ENCODE measurements at places on chromosomes 13 and 19.

DNA sequence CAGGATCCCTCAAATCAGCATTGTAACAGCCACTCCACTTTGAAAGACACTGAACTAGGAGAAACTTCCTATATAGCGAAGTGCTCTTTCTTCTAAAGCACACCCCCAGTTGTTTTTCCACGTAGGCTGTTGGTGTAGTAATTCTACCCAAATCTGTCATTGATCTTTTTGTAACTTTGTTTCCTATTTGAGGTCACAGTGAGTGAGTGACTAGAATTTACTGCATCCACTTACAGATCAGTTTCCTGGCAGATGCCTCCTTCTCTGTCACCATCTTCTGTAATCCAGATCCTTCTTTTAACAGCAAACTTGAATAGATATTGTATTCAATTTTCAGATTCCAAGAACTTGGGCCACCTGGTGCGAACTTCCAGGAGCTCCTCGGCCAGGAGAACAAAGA is 15.3 kb downstream of the ZAR1L start:
- DNase-seq: no peak

DNA sequence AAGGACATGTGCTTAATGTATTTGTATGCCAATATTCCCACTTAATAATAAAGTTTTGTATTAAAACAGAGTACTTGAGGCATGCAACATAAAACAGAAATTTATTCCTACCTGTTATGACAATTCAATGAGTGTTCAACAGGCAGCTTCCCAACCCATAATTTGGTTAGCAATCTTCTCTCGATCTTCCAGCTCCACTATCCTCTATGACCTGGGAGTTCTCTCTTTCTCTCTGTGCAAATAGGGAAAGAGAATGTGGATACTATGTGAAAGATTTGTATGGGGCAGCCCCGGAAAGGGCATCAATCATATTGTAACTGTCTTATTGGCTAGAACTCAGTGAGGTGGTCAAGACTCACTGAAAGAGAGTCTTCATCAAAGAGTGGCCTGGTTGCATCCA is 644.9 kb upstream of the PCDH20 start:
- DNase-seq: no peak

- DNase-seq: no peak
Observed at GRCh38 chr19:17862711-17863519, 3.2 kb downstream of the RPL18A start.

GRCh38 chr13:51637852-51638215 is 53.6 kb downstream of the WDFY2 start:
- no peak for DNase-seq

DNA sequence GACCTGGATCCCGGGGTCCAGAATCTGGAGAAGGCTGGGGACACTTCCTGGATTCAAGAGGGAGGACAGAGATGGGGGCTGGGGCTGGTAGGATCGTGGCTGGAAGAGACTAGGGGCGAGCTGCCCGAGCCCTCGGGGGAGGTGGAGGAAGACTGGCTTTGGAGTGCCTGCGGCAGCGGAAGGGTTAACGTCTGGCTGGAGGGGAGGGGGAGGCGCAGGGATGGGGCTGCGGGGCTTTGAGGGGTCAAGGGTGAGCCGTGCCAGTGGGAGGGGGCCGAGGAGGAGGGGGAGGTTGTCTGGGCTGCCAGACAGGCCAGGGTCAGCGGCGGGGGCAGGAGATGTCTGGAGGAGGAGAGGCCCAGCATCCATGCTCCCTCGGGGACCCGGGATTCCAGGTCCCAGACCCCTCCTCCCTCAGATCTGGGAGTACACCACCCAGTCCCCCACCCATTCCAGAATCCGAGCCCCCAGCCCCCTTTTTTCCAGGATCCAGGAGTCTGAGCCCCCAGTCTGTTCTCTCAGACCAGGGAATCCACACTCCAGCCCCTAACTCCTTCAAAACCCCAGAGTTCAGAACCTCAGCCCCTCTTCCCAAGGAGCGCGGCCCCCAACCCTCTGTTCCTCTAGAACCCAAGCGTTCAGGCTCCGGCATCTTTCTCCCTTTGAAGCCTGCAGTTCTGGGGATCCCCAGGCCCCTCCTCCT is 3.2 kb upstream of the SPACA6 start:
- DNase-seq: no peak

- DNase-seq: no peak
Observed at GRCh38 chr19:32566246-32566830, 14.7 kb upstream of the PDCD5 start.

DNA sequence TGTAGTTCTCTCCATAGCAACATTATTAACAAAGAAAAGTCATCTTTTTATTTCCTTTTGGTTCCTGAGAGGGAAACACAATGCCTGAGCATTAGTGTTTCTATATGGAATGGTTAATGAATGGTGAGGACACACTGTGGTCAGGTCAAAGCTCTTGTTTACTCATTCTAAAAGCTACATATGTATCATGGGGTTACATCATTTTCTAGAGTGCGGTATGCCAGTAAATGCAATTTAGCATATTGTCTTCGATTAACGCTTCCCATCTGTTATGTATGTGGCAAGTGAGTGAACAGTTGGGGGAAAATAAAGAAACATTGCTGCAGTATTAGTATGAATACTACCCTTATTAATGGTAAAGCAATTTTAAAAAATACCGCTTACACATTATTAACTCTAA is 1152.2 kb upstream of the SPRY2 start:
- no peak for DNase-seq

- DNase-seq: no peak
Observed at GRCh38 chr19:19077103-19077502, 13.3 kb downstream of the SLC25A42 start.

GRCh38 chr19:42529248-42529764 is 1.0 kb upstream of the CEACAM1 start:
- peak; percentile 55 for DNase-seq

- DNase-seq: no peak
Observed at GRCh38 chr13:49421391-49421790, 22.5 kb downstream of the CAB39L start.

- no peak for DNase-seq
Observed at GRCh38 chr19:13060233-13060963, 42.3 kb downstream of the LYL1 start.

- no peak for DNase-seq
Observed at GRCh38 chr13:39597838-39598237, 5.2 kb downstream of the LHFPL6 start.

GRCh38 chr19:45075301-45076028 is 813 bp downstream of the ZNF296 start:
- peak; percentile 82 for DNase-seq

GRCh38 chr13:40518481-40518882 is 148.0 kb downstream of the FOXO1 start:
- peak; percentile 20 for DNase-seq

- no peak for DNase-seq
Observed at GRCh38 chr19:40444825-40445312, 734 bp upstream of the SERTAD3 start.

DNA sequence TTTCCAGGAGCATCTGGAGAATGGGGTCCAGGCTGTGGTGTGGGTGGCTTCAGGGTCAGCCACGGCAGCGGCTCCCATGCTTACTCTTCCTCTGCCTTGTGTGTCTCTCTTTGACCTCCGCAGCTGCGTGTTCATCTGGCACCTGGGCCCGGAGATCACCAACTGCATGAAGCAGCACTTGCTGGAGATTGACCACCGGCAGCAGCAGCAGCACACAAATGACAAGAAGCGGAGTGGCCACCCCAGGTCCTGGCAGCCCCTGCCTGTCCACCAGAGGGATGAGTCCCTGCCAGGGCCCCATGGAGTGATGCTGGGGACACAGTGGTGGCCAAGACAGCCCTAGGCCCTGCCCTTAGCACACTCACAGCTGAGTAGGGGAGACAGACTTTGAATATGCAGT is 18.4 kb upstream of the OVOL3 start:
- DNase-seq: no peak

GRCh38 chr13:66565279-66565678 is 664.9 kb downstream of the PCDH9 start:
- DNase-seq: no peak

DNA sequence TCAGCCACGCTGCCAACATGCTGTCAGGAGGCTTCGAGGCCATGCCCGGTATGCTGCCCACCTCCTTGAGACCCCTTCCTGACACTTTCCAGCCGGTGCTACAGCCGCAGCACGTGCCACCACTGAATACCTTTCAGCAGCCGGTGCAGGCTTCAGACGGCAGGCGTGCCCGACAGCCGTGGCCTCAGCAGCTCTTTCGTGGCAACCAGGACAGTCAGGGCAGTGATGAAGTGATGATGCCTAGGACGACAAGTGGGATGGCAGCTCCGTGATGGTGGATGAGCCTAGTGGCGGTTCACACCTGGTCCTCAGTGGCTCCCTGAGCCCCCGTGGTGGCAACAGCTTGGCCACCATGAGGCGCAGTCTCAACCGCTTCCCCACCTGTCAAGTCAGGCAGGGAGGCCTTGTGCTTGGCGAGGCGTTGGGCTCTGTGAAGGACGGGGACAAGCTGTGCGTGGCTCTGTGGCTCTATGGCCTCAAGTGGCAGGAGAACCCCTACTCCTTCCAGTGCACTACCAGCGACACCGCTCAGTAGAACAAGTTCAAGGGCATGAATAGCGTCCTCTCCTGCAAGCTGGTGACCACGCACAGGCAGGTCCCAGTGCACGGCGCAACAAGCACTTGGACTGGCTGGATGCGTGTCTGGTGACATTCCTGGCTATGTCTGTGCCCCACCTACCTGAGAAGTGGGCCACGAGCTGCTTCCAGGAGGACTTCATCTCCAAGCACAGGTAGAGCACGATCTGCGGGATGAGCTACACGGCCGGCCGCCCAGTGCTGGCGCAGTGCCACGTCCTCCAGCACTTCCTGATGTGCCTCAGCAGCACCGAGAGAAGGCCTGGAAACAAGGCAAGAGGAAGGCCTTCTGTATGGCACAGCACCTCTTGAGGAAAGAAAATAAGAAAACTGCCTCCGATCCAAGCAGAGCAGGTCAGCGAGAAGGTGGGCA is 18.2 kb upstream of the ZNF14 start:
- DNase-seq: no peak

- no peak for DNase-seq
Observed at GRCh38 chr19:35135389-35135909, 590 bp upstream of the LGI4 start.

- DNase-seq: no peak
Observed at GRCh38 chr13:37870489-37870845, 895 bp upstream of the TRPC4 start.

DNA sequence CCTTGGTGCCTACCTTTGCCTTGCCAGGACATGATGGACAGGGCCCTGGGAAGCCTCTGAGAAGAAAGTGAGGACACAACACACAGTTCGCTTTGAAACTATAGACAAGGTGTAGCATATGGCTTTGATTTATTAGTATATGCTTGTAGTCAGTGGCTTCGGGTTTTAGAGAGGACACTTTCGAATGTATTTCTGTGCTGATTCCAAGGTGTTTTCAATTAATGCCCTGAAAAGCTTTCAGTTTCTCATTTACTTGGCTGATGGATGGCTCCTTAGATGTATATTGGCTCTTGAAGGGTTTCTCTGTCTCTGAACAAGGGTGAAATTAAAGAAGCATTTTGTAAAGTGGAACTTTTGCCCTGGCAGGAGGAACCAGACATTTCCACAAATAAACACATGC is 106.9 kb downstream of the POSTN start:
- DNase-seq: no peak

DNA sequence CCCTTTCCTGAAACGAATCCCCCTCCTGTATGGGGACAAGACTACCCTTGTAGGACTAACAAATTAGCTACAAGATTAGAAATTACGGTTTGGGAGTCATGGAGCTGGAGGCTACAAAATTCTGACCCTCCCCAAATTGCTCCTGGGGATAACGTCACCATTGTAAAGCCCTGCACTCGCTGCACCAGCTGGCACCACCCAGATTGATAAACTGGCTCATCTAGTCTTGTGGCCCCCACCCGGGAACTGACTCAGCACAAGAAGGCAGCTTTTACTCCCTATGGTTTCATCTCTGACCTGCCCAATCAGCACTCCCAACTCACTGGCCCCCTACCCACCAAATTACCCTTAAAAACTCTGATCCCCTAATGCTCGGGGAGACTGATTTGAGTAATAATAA is 150.6 kb upstream of the TSC22D1 start:
- peak; percentile 32 for DNase-seq

DNA sequence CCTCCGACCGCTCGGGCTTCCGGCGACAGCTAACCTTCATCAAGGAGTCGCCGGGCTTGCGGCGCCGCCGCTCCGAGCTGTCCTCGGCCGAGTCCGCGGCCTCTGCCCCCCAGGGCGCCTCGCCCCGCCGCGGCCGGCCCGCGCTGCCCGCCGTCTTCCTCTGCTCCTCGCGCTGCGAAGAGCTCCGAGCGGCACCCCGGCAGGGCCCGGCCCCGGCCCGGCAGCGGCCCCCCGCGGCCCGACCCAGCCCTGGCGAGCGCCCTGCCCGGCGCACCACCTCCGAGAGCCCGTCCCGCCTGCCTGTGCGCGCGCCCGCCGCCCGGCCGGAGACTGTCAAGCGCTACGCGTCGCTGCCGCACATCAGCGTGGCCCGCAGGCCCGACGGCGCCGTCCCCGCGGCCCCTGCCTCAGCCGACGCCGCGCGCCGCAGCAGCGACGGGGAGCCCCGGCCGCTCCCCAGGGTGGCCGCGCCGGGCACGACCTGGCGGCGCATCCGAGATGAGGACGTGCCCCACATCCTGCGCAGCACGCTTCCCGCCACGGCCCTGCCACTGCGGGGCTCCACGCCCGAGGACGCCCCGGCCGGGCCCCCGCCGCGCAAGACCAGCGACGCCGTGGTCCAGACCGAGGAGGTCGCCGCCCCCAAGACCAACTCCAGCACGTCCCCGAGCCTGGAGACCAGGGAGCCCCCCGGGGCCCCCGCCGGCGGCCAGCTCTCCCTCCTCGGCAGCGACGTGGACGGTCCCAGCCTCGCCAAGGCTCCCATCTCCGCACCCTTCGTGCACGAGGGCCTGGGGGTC is 9.6 kb downstream of the C19orf25 start:
- DNase-seq: no peak

- no peak for DNase-seq
Observed at GRCh38 chr13:76438050-76438449, 448.2 kb downstream of the KCTD12 start.

DNA sequence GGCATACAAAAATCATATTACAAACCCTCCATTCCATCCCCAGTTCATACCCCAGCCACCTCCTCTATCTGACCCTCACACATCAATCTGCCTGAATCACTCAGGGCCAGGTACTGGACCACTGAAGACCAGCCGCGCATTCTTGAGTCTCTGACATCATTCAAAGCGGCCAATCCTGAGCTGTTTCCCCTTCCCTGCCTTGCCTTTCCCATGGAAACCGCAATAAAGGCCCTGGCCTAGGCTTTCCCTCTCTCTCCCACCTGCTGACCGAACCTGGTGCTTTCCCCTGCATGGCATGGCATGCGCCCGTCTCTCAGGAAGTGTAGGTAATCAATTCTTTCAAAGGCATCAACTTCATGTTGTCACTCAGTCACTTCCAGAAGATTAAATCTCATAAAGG is 17.7 kb upstream of the HIF3A start:
- no peak for DNase-seq

- peak; percentile 24 for DNase-seq
Observed at GRCh38 chr13:94859278-94859691, 146.9 kb upstream of the SOX21 start.

DNA sequence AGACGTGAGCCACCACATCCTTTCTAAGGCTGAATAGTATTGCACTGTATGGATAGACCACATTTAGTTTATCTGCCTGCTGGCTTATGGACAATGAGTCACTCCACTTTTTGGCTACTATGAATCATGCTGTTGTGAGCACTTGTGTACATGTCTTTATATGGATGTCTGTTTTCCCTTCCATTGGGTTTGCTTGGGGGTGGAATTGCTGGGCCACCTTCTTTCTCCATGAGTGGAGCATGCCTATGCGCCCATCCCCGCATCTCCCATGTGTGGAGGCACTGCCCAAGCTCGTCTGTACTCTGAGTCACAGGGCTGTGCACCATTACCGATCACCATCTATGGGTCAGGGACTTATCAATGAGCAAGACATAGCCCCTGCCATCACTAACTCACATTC is 127.2 kb upstream of the GJB6 start:
- DNase-seq: peak; percentile 95

GRCh38 chr13:67493835-67494234 is 263.7 kb upstream of the PCDH9 start:
- no peak for DNase-seq
